Gastrocnemius medialis (tissue), 4 donors: ENCODE measurements at places on chromosomes 2 and 18.

DNA sequence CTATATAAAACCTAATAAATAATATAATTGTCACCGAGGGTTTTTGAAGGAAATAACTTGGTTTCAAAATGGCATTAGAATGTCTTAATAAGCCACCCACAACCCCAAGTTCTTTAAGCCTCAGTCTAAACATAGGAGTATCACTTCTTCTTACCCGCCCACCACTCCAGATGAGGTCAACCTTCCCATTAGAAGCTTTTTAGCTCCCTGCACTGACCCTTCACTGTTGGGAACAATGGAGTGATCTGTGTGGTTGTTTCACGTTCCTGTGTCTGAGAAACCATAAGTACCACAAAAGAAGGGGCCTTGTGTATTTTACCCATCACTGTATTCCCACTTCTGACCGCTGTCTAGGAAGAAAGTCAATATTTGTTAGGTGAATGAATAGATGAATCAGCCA, 326.3 kb upstream of the ZNF521 start:
- DNase-seq: no peak

- no peak for DNase-seq
These were observed 153.9 kb downstream of the INSIG2 start for GRCh38 chr2:118242216-118242615.

DNA sequence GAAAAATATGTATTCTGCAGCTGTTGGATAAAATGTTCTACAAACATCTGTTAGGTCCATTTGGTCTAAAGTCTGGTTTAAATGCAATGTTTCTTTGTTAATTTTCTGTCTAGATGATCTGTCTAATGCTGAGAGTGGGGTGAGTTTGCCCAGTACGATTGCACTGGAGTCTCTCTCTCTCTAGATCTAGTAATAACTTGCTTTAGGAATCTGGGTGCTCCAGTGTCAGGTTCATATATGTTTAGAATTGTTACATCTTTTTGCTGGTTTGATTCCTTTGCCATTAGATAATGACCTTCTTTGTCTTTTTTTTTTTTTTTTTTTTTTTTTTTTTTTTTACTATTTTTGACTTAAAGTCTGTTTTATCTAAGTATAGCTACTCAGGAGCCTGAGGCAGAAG, 10.4 kb downstream of the GCC2 start:
- DNase-seq: no peak

DNA sequence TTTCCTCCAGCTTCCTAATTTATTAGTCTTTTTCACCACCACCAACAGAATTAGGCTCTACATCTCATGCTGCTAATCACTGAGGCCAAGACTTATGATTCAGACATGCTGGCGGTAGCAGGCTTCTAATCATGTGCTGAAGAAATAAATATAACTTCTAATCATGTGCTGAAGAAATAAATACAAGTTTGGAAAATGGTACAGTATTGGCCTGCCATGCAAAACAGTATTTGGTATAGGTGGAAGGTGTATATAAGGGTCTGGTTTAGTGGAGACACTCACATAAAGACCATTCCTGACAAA, 240.7 kb downstream of the TGIF1 start:
- DNase-seq: no peak

DNA sequence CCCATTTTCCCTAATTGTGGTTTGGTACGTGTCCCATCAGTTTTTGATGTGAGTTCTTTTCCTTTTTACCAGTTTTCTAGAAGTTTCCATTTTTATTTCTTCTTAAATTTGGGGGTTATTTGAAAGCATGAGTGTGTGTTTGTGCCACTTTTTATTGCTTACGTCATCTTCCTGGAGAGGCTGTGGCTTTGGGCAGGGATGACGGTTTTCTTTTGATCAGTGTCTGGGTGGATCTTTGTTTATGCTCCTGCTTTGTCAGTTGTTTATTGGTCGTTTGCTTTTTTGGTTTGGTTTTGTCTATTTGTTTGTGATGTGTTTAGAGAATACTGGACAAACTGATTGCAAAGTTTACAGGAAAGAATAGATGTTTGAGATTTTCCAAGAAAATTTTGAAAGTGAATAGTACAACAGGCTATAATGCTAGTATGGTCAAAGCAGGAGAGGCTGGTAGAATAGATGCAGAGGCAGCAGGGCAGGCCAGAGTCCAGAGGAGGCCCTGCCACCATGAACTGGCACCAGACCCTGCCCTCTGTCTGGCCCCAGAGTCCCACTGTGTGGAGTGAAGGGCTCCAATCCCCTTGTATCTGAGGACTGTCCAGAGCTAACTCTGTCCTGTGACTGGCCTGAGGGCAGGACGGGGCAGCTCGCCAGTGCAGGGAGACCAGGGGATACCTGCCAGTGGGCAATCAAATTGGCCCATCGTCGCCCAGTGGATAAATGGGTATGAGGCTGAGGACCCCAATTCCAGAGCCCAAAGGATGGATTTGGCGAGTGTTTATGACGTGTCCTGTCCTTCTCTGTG, 23.4 kb upstream of the SNED1 start:
- DNase-seq: no peak

- no peak for DNase-seq
These were observed 152.5 kb downstream of the PLEKHA3 start for GRCh38 chr2:178632729-178633128.

- DNase-seq: no peak
These were observed 30.5 kb downstream of the TCF7L1 start for GRCh38 chr2:85163675-85164074.

DNA sequence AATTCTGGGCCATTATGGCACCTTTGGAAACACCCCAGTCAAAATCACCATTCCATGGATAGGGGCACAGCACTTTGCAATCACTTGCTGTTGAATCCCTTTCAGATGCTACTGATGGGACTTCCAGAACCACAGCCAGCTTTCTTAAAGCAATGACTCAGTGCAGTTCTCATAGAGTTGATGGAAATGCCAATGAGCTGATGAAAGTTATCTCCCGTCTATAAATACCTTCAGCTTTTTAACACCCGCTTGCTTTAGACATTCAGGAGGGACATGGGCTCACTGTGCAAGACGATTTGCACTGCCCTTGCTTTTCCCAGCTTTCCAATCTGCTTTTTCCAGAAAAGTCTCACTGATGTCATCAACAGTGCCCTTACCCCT, 66.7 kb upstream of the RPL31 start:
- DNase-seq: no peak

GRCh38 chr18:65725251-65726050, 25.4 kb upstream of the CDH7 start:
- no peak for DNase-seq
